ENCODE measurements at places on chromosomes 4 and X.

DNA sequence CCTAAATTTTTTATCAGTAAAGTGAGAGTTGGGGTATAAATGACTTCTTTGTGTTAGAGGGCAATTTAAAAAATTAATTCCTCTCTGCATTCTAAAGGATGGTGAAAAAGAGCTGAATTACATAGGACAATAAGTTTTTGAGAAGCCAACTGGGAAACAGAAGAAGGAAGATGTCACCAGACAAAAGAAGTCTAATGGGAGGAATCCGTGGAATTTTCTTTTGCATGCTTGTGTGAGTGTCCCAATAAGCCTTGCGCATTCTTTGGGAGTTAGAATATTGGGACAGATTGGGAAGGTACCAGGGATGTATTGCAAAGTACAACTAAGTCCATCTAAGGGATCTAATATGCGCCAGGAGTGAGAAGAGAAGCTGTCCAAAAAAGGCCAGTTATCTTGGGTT is 35.1 kb upstream of the NR3C2 start:
- no peak for DNase-seq

GRCh38 chrX:1144293-1144692 is 68.2 kb downstream of the CRLF2 start:
- no peak for DNase-seq

DNA sequence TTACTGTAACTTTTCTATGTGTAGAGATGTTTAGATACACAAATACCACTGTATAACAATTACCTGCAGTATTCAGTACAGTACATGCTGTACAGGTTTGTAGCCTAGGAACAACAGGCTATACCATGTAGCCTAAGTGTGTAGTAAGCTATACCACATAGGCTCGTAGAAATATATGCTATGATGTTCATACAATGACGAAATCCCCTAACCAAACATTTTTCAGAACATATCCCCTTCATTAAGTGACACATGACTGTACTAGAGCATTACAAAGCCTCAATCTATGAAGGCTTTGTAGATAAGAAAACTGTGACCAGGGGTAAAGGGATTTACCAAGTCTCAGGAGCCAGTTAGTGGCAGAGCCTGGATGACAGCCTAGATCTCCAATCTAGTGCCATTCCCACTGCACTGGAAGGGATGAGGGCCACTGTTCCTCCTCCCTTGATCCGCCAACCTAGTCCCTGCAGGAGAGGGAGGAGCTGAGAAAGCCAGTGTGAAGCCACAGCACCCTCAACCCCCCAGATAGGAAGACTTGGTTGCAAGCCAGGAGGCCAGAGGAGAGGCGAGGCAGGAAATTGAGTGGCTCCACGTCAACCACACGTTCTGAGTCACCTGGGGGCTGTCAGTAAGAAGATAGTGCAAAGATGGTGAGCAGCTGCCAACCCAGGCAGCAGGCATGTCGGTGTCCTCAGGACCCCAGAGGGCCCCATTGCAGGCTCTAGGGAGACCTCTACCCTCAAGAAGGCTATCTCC is 227.7 kb downstream of the BCOR start:
- peak; percentile 46 for DNase-seq

DNA sequence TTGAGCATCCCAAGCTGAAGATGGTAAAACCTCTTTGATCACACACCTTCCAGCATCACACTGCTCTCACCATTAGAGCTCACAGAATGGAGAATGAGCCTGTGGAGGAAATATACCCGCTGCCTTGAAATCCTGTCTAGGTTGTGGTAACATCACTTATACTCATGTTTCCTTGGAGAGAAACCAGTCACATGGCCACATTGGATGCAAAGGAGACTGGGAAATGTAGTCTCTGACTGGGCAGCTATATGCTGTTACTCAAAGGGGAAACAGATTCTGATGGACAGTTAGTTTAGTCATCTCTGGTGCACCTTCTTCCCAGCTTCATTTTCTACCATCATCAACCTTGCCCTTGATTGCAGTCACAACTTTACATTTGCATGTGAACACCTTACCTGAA is 286.3 kb downstream of the ANKRD50 start:
- DNase-seq, result no peak

DNA sequence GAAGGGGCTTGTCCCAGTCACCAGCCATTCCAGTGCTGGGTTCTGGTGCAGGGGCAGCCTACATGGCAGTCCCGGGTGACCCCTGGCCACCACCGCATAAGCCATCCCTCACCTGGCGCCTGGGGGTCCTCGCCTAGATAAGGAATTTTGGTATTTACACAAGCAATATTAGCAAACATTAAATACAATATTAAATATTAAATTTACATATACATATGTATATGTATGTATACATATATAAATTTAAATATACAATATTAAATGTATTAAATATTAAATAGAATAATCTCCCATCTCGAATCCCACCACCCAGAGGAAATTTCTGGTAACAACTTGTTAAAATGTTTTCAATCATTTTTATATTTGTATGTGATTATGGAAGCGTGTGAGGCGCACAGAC is 104.6 kb upstream of the AFAP1 start:
- no peak for DNase-seq

- DNase-seq, result peak; percentile 67
Measured at GRCh38 chr4:71206763-71207162, 132.1 kb upstream of the SLC4A4 start.

DNA sequence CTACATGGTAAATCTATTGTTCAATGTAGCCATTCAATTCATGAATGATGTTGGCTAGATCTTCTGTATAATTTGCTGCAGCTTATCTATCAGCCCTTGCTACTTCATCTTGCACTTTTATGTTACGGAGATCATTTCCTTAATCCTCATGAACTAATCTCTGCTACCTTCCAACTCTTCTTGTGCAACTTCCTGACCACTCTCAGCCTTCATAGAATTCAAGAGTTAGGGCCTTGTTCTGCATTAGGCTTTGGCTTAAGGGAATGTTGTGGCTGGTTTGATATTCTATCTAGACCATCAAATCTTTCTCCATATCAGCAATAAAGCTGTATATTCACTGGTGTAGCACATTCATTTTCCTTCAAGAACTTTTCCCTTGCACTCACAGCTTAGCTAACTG is 36.7 kb upstream of the MAP9 start:
- DNase-seq, result no peak

GRCh38 chrX:74593593-74593992 is 20.8 kb downstream of the RLIM start:
- no peak for DNase-seq

DNA sequence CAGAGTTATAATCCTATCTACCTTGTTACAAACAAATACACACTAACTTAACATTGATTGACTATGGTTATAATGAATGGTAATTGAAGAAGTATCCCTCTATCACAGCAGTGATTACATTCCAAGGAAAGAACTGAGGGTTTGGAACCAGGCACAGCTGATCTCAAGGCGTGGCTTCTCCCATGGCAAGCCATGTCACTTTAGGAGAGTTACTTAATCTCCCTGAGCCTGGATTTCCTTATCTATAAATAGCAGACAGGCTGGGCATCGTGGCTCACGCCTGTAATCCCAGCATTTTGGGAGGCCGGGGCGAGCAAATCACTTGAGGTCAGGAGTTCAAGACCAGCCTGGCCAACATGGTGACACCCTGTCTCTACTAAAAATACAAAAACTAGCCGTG is 25.6 kb downstream of the SORBS2 start:
- DNase-seq, result no peak

DNA sequence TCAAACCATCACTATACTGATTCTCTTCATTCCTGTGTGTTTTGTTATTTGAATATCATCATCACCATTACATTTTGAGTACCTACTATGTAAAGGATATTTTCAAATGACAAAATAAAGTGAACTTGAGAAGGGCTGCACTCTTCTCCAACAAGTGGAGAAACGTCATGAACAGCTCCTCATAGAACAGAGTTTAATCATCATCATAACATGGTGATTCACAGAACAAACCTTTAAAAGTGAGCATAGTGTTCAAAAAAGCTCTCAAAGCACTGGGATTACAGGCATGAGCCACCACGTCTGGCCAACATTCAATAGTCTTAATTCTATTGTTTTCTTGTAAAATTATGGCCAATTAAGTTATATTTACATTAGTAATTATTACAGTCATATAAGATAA is 993.9 kb downstream of the PDHA2 start:
- peak; percentile 47 for DNase-seq

DNA sequence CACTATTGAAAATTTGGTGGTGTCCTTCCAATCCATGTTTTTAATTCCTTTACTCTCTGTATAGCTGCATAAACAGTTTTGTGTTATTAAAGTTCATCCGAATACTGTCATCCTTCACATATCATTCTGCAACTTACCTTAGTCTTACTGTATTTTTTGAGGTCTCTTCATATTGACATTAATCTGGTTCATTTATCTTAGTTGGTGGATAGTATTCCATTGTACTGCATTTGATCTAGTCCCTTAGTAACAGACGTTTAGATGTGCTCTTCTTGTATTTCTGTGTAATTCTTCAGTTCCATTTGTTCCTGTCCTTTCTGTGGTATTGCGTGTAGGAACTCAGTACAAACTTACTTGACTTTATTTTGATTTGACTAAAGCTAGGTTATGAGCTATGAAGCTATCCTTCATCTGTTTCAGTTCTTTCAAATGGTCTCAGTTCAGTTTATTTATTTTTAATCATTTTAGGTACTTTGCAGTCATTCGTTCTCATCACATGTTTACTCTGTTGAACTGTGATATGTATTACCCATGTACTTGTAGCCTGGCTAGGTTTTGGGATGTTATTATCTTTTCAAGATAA is 41.3 kb downstream of the RAPGEF2 start:
- DNase-seq, result no peak

- peak; percentile 43 for DNase-seq
Measured at GRCh38 chr4:41257257-41257901, 651 bp downstream of the UCHL1 start.

DNA sequence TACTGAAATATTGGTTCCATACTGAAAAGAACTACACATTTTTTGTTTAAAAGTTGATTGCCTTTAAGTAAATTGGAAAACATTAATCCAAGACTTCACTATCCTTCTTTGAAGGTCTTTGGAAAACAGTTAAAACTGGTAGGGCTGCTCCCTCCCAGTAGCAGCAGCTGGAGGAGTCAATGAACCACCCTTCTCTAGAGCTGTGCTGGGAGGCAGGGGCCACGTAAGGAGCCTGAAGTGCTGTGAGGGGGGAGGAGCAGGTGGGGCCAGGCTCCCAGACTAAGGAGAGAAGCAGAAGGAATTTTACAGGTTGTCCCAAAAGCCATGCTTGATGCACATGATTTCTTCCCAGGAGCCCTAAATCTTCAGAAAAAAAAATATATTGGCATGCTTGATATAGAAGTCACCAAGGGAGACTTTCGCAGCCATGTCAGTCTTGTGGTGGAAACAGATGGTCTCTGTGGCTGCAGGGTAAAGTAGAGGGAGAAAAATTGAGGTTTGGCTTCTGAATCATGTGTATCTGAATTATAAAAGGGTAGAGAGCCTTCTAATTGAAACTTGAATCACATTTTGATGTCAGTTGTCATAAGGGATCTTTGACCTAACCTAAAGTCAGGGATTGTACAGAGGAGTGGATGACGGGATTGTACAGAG is 673.2 kb upstream of the FRG1 start:
- DNase-seq, result no peak

DNA sequence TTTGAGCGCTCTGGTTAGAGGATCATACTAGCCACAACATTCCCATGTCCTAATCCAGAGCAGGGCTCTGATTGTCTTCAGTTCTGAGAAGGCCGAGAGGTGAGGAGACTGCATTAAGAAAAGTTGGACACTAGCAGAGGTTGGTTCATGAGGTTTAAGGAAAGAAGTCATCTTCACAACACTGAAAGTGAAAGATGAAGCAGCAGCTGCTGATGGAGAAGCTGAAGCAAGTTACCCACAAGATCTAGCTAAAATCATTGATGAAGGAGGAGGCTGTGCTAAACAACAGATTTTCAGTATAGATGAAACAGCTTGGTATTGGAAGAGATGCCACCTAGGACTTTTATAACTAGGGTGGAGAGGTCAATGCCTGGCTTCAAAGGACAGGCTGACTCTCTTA is 36.8 kb downstream of the RAP1GDS1 start:
- no peak for DNase-seq

DNA sequence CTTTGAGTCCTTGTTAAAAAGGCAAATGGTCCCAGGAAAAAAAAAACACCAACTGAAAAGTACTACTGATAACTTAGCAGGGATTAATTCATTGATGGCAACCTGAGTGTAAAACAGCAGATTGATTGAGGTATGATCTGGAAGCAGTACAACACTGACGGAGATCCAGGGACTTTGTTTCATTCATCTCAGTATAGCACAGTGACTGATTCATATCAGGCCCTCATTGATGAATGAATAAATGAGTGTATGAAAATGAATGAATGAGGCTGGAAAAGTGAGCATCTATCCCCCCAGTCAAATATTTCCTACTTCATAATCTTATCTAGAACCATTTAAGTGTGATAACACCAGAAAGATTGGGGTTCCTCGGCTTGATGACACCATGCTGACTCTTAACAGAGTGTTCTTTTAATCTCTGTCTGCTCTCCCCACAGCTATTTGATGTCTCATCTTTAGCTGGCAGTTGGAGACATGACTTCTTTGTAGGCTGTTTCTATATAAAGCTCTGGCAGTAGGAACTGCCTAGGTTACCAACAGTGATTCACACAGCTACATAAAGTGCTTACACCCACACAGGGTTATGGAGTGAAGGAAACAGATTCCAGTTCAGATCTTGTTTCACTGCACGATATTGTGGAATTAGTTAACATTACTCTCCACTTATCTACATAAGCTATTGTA is 18.6 kb upstream of the RNF128 start:
- DNase-seq, result peak; percentile 93

DNA sequence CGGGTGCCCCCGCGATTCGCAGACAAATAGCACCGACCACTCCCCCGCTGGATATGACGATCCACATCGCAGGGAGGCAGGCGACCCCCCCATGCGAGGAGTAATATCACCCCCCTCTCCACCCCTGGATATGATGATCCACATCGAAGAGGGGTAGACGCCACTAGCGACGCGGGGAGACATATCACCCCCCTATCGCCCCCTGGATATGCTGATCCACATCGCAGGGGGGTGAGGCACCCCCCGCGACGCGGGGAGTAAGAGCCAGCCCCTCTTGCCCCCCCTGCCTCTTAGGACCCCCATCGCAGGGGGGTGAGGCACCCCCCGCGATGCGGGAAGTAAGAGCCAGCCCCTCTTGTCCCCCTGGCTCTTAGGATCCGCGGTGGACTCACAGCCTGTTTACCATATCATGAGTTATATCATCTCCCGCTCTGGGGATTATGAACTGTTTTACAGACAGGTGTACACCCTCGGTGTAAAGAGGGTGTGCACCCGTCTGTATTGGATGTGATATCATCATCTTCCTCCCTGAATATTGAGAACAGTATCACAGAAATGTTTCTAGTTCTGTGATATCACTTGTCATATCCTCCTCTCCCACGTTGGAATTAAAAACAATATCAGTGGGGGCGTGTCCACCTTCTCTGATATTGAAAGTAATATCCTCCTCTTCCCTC is 22.7 kb upstream of the DRD5 start:
- DNase-seq, result no peak

Data from brain microvascular endothelial cell (primary cell).